ENCODE measurements at places on chromosomes 11 and 22.

DNA sequence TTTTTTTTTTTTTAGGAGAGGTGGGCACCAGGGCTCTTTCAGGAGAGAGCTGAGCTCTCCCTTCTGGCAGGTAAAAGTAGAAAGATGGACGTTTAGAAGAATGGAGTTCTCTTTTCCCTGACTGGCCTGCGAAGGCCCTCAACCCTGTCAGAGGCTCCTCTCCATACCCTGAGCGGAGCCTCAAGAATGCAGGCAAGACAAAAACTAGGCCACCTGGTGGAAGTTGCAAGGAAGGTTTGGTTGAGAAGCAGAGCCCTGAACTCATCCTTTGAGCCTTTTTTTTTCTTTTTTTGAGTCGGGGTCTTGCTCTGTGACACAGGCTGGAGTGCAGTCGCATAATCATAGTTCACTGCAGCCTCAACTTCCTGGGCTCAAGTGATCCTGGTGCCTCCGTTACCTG is 1.4 kb downstream of the OTOG start:
- no peak for DNase-seq

DNA sequence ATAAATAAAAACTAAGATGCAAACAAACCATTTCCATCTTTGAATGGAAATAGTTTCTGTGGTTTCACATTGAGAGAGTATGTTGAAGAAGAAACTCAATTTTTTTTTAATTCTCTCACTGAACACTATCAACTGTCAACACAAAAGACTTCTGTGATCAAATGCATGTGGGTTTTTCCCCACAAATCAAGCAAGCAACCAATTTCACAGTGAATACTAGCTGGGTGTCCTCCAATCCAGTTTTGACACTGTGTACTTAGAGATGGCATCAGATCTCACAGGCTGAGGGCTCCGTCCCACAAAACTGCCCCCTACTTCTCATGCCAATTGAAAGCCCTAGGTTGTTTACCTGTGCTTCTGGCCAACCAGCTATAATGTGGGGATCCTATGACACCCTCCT is 34.5 kb downstream of the CTSC start:
- no peak for DNase-seq

GRCh38 chr11:61725781-61726231 is 26.6 kb upstream of the MYRF start:
- DNase-seq: no peak

DNA sequence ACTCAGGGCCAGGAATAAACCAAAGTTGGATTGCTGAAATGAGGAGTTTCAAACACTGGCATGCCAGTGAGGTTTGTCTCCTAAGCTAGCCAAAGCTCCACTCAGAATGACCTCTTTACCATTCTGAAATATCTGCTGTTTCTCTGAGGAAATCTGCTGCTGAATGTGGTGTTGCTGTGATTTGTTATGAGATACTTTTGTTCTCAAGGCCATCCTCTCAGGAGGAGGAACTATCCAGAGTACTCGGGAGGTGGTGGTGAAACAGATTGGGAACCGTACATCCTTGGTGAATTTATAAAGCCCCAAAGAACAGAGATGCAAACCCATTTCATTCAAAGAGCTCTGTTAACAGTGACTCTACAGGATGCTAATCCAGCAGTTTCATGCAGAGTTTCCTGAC is 50.5 kb downstream of the BDNF start:
- no peak for DNase-seq

GRCh38 chr22:35154937-35155387 is 89.0 kb downstream of the ISX start:
- peak; percentile 48 for DNase-seq

GRCh38 chr11:81886406-81887075 is 847.1 kb downstream of the FAM181B start:
- DNase-seq: no peak

GRCh38 chr11:1560649-1561251 is 11.3 kb downstream of the DUSP8 start:
- no peak for DNase-seq

DNA sequence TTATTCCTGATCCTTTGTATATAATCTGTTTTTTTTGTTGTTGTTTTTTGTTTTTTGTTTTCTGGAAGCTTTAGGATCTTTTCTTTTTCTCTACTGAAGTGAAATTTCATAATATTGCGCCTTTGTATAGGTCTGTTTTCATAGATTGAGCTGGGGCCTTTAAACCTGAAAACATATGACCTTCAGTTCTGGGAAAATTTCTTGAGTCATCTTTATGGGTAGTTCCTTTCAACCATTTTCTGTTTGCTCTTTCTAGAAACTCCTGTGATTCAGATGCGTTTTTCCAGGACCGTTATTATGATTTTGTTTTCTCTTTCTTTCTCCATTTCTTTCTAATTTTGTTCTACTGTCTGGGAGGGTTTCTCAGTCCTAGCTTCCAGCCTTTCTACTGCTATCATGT is 43.7 kb downstream of the BSX start:
- no peak for DNase-seq

- no peak for DNase-seq
Measured at GRCh38 chr22:22479999-22480532, 28.5 kb downstream of the ZNF280B start.

GRCh38 chr22:46073683-46074504 is 76.4 kb upstream of the PPARA start:
- DNase-seq: no peak

- no peak for DNase-seq
Measured at GRCh38 chr22:45424241-45424731, 10.8 kb downstream of the RIBC2 start.

GRCh38 chr11:124670732-124671131 is 2.8 kb downstream of the SIAE start:
- DNase-seq: no peak

DNA sequence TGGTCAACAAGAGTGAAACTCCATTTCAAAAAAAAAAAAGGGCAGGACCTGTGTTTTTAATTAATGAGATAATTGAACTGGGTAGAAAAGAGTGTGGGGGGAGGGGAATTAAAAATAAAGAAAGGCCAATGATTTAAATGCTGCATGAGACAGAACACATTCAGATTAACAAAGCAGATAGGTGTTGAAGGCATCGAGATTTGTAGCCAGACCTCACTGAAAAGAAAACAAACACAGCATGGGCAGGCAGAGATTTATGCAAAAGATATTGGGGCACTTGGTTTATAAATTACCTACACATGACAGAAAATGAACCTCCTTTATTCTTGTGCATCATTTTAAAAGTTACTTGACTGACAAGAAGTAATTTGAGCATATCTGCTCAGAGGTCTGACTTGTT is 354.0 kb upstream of the API5 start:
- DNase-seq: no peak

All from hindlimb muscle (tissue), 1 donor.